ENCODE measurements at places on chromosomes 16 and 17.

DNA sequence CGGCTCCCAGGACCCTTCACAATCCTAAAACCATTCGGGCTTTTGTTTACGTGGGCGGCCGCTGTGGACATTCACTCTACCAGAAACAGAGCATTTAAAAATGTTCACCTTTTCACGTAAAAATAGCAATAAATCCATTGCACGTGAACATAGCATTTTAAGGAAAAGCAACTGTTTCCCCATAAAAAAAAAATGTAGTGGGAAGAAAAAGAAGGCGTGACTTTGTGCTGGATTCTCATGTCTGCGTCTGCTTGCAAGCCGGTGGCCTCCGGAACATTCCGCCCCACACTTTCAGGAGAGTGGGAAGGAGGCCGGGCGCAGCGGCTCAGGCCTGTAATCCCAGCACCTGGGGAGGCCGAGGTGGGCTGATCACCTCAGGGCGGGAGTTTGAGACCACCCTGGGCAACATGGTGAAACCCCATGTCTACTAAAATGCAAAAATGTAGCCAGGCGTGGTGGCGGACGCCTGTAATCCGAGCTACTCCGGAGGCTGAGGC, 13.4 kb upstream of the GNG13 start:
- DNase-seq: no peak

GRCh38 chr16:78196502-78196901, 97.0 kb downstream of the WWOX start:
- no peak for DNase-seq

DNA sequence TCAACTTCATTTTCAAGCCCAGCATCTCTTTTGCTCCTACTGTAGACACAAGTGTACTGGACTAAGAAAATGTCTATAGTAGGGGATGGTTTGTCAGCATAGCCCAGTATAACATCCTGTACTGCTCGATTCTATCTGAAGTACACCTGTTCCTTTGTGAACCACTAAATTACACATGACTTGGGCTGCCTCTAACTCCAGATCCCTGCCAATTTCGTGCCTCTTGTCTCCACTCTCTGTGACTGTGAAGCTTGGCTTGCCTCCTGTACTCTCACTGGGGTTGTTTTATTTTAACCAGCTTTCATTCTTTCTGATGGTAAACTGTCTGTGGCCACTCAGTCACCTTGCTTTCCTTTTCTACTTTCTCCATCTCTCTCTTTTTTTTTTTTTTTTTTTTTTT, 24.5 kb downstream of the GFOD2 start:
- DNase-seq: no peak

- DNase-seq: no peak
Measured at GRCh38 chr17:78475211-78475610, 96.8 kb downstream of the PGS1 start.

DNA sequence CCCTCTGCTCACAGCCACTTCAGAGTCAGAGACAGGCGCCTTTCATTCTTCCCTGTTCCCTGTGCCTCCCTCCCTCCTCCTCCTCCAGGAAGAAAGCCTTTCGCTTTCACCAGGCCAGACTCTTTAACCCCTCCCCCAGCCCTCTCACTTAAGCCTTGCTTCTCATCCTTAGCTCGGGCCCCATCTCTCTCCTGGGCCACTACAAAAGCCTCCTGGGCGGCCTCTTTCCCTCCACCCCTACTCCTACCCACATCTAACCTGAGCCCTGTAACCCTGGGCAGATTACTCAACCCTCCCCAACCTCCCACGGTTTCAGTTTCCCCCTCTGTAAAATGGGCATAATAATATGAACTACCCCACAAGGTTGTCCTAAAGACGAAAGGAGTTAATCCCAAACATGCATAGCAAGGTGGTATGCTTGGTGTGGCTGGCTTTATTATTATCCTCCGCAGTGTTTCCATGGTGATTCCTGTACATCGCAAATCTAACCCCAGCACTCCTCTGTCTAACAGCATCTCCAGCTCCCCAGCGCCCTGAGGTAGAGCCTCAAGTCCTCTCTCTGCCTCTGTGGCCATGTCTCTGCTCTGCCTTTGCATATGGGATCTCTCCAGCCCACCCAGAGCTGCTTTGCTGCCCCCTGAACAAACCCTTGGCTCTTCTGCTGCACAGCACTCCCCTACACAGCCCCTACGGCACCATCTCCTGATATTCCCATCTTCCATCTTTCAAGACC, 17.7 kb downstream of the PIMREG start:
- peak; percentile 32 for DNase-seq

- DNase-seq: no peak
Measured at GRCh38 chr17:4582691-4583090, 1.6 kb upstream of the SMTNL2 start.

GRCh38 chr16:16797239-16797638, 418.3 kb downstream of the NPIPA7 start:
- no peak for DNase-seq
